Suppressor macrophage treated with lipopolysaccharide for 1 hour (primary cell): ENCODE measurements at places on chromosomes 6 and 20.

DNA sequence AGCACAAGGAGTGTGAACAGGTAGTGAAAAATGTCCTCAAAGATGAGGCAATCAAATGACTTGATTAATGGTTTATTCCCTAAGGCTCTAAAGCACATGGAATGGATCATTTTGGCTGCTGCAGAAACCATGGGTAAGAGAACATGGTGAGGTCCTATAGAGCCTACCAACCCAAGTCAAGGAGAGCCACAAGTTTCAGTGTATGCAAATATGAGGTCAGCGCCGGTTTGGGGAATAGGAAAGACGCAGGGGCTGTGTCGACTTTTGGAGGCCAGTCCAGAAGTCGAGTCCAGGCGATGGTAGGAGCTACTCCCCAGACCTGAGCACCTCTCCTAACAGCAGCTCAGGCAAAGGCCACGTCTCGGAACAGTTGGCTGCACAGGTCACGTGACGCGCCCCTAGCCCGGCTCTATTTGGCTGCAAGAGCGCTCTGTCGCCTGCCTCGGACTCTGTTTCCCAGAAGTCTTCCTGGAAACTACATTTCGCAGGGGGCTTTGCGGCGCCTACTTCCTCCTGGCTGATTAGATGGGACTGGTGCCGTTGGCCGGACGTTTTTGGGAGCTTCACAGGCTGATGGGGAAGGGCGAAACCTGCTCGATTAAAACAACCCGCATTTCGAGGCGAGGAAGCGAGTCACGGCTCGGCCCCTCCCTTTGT lies 74.4 kb upstream of the CHD6 start:
- peak; percentile 48 for DNase-seq

GRCh38 chr6:21997119-21998037 lies 299.5 kb downstream of the PRL start:
- no peak for DNase-seq

GRCh38 chr6:11251553-11252360 lies 19.3 kb upstream of the NEDD9 start:
- no peak for DNase-seq

GRCh38 chr6:147958683-147959082 lies 384.0 kb upstream of the SASH1 start:
- DNase-seq: no peak

- no peak for DNase-seq
These were observed 12.4 kb upstream of the F13A1 start for GRCh38 chr6:6332811-6333244.

DNA sequence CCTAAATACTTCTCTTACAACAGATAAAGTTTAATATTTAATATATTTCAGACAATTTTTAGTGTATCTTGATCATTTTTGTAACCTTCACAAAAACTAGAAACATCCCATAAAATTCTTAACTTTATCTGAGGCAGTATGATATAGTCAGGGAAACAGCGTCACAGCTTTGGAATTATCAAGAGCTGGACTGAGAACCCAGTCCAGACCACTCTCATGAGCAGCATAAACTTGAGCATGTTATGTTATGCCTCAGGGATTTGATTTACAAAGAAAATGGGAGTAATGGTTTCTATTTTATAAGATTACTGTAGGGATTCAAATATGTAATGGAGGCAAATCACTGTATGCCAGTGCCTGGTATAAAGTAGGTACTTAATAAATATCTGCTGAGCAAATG lies 8.3 kb upstream of the MARCKS start:
- DNase-seq: no peak

GRCh38 chr6:139533171-139533570 lies 158.7 kb upstream of the CITED2 start:
- no peak for DNase-seq

DNA sequence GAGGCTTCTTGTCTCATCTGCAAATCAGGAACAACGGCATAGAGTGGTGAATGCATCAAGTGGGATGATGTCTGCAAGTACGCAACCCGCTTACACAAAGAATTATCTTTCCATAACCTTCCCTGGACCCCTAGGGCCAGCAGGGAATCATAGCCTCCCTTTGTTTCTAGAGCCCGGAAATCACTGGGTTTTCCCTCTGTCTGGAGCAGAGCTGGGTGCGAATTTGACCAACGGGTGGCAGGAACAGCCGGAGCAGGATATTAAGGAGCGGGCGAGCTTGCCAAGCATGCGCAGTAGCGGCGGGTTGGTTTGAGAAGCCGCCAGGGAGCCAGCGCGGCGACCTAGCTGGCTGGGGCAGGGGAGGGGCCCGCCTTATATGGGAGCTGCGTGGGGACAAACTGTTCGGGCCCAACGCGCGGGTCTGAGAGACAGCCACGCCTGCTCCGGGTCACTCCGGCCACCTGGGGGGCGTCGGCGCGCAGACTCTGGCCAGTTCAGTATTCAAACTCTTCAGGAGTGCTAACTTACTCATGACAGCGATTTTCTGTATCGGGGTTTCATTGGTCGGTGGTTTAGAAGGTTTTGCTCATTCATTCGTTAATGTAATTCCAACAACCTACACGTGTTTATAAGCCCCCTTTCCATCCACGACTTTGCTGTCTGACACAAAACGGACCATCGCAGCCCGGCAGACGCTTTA lies 1.6 kb upstream of the KIF16B start:
- DNase-seq: peak; percentile 88

- DNase-seq: no peak
These were observed 557.3 kb downstream of the CD109 start for GRCh38 chr6:74253261-74253660.

- DNase-seq: no peak
These were observed 955.4 kb upstream of the ADGRB3 start for GRCh38 chr6:67679566-67680296.

DNA sequence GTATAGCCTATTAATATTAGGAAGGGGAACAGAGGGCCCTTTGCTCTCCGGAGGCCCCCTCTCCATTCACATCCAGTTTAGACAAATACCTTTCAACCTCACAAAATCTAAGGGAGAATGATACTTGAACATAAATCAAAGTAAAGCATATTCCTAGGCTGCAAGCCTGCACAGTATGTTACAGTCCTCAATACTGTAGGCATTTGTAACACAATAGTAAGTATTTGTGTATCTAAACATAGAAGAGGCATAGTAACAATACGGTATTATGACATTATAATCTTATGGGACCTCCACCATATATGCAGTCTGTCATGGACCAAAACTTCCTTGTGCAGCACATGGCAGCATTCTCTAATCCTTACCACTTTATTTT lies 2.3 kb upstream of the TREM1 start:
- DNase-seq: no peak

DNA sequence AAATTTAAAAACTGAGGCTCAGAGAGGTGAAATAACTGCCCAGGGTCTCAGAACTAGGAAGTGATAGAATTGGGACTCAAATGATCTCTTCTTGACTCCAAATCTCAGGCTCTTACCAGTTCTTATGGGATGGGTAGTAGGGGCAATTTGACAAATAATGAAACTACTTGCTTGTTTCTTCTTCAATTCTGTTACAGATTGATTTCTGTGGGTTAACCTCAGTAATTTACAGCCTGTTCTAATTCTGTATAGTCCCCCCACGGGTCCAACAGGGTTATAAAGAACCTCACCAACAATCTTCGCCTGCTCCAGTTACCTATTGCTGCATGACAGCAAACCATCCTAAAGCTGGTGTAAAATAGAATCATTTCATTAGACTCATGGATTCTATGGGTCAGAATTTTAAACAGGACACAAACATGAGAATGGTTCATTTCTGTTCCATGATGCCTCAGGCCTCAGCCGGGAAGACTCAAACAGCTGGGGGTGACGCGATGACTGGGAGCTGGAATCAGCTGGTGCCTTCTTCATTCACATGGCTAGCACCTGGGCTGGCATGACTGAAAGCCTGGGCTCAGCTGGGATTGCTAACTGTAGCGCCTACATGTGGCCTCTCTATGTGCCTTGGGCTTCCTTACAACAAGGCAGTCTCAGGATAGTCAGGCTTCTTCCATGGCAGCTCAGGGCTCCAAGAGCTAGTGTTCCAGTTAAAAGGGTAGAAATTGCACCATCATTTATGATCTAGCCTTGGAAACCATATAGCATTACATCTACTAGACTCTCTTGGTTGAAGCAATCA lies 6.6 kb upstream of the WFDC2 start:
- no peak for DNase-seq

- no peak for DNase-seq
These were observed 16.3 kb downstream of the ADISSP start for GRCh38 chr20:3751305-3751674.

DNA sequence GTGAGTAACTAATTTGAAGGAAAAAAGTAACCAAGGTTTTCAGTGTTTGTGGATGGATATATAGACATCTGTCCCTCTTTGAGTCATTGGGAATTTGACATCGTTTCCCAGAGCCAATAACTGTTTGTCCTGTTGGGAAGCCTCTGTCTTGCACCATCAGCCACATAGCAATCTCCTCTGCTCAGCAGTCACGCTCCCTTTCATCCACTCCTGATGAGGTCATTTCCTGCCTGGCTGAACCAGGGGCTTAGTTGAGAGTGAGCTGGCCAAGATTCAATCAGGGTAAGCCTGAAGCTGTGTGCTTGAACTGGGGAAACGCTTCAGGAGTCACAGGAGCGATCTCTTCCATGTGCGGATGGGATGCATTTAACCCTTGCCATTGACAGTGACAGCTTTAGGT lies 121.5 kb upstream of the FOXQ1 start:
- DNase-seq: no peak

DNA sequence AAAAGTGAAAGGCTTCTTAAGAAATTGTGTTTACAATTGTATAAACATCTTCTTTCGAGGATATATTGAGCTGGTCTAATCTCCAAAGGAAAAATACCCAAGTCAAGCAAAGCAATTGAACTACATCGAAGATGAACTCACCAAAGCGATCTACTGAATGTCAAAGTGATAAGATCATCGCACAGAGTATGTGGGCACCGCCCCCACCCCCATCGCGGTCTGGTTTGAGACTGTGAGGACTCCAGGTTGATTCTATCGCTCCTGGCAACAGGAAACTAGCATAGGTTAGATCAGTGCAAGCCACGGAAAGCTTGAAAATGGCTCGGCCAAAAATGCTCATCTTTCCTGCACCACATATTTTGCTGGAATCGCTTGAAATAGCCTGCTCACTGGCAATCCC lies 133.2 kb upstream of the RPS6KA2 start:
- DNase-seq: no peak
